Stimulated activated CD8-positive, alpha-beta memory T cell treated with anti-CD3 and anti-CD28 coated beads, Interleukin-4, amount 100 ng/mL, for 1 hour (primary cell): ENCODE measurements at places on chromosomes 4 and X.

DNA sequence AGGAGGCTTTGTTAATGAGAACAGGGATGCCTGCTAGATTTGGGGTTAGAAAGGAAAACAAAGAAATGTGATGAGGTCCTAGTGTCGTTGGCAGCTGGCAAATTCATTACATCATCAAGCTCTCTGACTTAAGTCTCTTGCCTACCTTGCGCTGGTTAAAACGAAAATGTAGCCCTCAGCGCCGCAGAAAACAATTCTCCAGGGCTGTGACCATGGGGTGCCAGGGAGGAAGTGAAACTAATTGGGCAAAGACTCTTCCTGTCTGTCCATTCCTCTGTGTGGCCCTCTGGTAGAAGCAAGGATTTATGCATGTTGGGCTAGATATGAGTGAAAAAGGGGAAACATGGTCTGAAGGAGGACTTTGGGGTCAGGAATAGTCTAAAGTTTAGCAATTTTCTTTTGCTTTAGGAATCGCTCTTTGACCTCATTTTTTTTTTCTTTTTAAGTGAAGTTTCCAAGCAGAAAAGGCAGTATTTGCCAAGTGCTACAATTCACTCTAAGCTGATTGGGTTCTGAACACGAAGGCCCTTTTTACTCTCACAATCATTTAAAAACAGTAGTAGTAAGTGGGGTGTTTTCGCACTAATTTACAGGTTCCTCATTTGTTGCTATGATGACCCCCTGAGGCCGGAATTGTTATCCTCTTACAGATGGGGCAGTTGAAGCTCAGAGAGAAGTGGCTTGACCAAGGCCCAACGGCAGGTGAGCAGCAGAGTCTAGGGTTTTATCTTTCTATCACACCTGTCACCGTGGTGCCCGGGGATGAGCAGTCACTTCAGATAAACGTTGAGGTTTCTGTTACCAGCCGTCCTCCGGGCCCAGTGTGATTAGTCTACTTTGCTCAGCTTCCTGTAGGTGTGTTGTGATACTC lies 27.3 kb upstream of the CHRNA9 start:
- peak; percentile 32 for DNase-seq

DNA sequence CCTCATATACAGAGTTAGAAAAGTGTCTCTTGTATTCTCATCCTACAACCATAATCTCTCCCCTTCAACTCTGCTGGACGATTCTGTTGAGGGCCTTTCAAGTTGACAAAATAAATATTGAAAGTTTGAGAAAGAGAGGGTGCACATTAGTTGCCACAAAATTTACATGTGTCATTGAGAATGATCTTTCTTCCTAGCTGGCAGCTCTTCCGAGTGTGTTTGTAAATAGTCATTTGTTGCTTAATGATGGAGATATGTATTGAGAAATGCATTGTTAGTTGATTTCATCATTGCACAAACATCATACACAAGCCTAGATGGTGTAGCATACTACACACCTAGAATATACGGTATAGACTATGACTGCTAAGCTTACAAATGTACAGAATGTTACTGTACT lies 632.8 kb upstream of the AMOT start:
- no peak for DNase-seq

GRCh38 chrX:40996886-40997530 lies 88.2 kb upstream of the USP9X start:
- DNase-seq: no peak

- DNase-seq: no peak
Observed at GRCh38 chrX:11628399-11628798, 37.3 kb downstream of the ARHGAP6 start.

GRCh38 chr4:76235915-76236314 lies 15.6 kb upstream of the FAM47E start:
- no peak for DNase-seq

DNA sequence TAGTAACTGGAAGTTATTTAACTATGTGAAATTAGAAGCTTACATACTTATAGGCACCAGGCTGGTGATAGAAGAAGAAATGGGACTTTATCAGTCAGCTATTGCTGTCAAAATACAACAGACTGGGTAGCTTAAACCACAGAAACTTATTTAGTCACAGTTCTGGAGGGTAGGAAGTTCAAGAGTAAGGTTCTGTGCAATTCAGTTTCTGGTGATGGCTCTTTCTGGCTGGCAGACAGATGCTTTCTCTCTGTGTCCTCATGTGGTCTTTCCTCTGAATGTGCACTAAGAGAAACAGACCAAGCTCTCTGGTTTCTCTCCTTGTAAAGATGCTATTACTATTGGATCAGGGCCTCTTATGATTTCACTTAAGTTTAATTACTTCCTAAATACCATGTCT lies 92.1 kb upstream of the ANKRD50 start:
- DNase-seq: no peak

- DNase-seq: no peak
Observed at GRCh38 chrX:25527156-25527555, 511.4 kb upstream of the ARX start.

DNA sequence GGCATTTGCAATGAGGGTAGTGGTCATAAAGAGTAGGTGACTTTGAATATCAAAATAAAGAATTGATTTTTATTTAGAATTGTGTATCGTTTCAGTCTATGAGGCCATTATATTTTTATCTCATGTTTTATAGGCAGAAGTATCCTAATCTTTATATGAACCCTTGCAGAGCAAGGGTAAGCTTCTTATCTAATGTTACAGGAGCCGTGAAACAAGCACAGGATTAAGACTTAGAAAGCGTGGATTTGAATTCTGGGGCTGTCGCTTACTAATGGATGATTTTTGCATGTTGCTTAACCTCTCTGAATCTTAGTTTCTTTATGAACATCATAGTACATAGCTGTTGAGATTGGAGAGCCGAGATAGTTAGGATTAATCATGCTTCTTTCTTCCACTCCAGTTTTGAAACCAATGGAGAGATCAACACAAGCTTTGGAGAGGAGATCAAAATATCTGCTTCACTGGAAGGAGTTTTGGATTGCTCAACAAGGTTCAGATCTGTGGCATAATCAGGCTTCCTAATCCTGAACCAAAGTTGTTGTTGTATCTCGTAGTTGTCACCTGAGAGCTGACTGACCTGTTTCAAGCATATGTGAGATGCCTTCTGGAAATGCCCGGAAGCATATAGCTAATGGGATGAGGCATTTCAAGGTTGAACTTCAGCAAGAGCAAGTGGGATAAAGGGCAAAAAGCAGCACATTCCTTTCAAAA lies 166.9 kb upstream of the GK2 start:
- DNase-seq: no peak

DNA sequence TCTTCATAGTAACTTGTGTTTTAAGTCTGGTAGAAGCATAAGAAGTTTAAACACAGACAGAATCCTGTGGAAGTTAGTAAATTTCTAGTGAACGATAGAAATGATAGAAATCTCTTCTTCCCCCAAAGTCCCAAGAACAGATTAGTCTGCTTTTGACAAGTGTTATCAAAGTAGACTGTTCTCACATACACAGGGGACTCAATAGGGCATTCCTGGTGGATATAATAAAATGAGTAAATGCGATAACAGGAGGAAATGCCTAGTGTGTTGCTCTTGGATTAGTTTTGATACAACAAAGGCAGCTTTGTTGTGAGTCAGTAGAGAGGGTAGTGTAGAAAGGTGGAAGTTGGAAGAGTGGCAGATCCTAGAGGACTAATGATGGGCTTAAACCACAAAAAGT lies 43.5 kb downstream of the CLCN3 start:
- no peak for DNase-seq

- DNase-seq: no peak
Observed at GRCh38 chrX:13305108-13305507, 14.7 kb downstream of the ATXN3L start.

- DNase-seq: no peak
Observed at GRCh38 chr4:159367781-159368080, 264.9 kb downstream of the RAPGEF2 start.

DNA sequence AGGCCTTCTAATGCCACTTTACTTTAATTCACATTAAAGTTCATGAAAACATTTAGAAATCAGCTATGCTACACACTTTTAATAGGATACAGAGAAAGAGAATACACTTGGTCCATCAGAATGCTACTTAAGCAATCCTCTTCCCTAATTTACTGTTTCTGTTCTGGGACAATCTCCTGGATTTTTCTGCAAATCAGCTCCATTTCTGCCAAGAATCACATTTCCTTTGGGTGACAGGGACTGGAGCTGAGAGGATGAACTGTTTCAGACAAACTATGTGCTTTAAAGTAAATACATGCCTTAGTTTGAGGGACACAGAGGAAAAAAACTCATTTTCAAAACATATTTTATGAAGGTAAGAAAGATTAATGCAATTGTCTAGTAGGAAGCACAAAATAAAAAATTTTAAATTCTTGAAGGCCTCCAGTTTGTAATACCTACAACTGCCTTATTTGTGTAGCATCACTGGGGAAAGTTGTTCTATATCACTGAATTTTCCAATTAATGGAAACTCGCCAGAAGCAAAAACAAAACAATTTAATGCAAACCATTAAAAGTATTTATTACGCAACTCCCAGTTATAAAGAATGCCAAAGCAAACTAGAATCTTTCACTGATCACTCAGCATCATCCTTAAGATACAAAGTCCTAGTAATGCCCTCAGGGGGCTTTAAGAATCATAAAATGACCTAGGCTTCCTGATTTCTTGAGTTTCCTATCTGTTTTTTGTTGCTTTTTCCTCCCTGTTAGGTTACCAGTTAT lies 36.3 kb downstream of the BCLAF3 start:
- no peak for DNase-seq

DNA sequence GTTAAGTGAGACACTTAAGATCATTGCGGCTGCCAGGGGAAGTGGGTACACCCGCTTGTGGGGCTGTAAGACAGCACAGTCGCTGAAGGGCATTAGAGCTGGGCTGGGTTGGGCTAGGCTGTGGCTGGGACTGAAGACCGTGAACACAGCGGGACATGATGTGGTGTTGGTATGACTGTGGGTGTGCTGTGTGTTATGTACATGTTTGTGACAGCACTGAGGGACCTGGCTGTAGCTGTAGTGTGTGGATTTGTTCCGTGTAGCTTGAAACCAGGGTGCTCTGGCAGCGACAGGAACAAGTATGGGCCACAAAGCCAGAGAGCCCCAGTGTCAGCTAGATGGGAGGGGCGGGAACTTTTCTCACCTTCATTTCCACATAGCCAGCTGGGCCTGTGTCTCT lies 82.1 kb downstream of the NHSL2 start:
- DNase-seq: peak; percentile 35

- no peak for DNase-seq
Observed at GRCh38 chrX:34875204-34875603, 67.4 kb upstream of the FAM47B start.

DNA sequence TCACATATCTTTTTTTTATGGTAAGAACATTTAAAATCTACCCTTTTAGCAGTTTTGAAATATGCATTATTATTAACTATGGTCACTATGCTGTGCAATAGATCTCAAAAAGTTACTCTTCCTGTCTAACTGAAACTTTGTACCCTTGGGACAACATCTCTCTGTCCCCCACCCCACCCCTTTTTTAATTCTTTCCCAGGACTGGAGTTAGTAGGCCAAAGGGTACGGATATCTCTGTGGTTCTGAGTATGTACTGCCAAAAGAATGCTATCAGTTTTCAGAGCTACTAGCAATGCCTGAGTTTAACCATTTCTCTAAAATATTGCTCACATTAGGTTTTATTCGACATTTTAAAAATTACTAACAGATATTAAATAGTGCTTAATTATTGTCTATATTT lies 4.7 kb upstream of the FAM241A start:
- DNase-seq: no peak
